ENCODE measurements at places on chromosomes 5 and 9.

DNA sequence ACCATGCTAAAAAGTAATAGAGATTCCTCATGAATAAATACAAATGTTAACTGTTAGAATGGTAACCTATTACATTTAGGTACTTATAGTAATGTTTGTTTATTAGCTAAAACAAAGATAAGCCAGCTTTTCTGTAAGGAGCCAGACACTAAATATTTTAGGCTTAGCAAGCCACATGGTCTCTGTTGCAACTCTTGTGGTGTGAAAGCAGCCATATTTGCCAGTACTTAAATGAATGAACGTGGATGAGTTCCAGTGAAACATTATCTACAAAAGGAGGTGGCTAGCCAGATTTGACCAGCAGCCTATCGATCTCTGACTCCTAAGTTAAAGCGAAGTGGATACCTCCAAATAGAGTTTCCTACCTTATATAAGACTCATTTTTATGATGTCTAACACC, 331.6 kb downstream of the CDH12 start:
- DNase-seq = no peak

DNA sequence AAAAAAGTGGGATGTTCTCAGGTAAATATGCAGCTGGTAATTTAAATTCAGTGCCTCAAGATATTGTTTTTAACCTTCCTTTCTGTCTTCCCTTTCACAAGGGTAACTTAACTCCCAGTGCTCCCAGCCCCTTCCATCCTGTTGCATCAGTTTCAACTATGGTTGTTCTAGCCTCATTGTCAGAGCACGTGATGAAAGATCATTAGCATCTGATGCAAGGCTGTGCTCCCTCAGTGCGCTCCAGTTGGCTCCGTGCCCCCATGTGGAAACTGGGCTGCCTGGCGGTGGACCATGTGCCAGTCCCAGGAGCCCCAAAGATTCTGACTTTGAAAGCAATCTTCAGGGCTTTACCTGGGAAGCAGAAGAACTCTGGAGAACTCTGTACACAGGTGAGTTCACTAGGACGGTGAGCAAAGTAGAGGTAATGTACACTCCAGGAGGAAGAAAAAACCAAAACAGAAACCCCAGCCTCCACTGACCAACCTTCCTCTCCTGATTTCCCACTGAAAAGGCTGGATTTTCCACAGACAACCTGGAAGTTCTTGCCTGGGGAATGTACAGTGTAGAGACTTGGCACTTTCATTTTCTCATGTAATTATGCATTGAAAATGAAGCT, 96.9 kb downstream of the SLC1A3 start:
- DNase-seq = no peak

- no peak for DNase-seq
These were observed 1.3 kb upstream of the ST8SIA4 start for GRCh38 chr5:100904259-100904861.

- DNase-seq = no peak
These were observed 59.9 kb upstream of the ARRDC3 start for GRCh38 chr5:91443023-91443422.

DNA sequence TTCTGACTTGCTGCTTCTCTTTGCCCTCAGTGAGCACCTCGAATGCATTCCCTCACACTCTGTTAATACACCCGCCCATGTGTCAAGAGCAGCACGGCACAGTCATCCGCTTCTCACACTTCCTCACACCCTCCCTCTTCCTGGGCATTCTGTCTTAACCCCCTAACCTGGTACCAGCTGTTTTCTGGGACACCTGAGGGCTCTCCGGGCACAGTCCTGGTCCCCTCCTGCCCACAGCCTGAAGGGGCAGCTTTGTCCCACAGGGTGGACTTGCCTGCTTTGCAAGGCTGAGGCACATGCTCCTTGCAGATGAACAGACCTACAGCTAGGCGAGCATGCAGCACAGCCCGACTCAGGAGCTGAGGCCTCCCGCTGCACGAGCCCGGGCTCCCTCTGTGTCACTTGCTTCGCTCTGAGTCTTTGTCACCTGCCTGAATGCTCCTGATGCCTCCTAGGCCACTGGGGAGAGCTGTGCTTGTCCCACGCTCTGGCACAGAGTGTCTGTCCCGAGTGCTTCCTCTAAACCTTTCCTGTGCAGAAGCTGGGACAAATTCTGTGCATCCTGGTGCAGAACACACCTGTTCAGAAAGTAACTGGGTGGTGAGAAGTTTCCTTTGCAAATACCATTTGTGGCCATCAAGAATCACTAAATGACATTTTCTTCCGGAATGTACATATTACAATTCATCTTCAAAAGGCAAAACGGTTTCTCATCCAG, 47.8 kb downstream of the AHRR start:
- no peak for DNase-seq

DNA sequence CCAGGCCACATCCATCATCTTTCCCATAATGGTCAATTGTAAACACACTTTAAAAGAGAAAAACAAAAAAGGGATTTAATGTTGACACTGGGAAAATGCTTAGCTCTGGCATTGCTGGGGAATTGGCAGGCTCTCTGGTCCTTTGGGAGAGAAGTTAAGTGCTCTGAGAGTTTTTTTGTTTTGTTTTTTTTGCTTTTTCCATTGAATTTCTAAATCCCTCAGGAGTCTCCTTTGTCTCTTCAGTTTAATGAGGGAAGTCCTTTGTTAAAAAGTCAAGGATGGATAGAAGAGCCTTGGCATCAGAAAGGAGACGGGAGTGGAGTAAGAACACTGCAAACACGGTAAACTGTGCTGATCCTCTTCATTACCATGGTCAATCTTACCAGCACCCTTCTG, 7.1 kb upstream of the HAND1 start:
- DNase-seq = no peak

DNA sequence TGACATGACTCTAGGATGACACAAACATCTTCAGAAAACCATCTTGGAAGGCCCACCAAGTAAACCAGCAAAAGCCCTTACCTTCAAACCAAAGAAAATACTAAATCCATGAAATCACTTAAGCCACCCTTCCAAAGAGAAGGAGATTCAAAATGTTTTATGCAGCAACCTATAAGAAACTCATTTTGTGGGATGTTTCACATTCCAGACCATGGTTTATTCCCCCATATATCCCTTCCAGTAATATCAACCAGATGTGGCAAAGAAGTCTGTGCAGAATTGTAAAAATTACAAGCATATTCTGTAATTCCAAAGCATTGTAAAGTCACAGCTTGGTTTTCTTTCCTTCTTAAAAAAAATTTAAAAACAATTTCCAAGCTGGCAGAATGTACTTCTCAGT, 117.4 kb downstream of the SLIT3 start:
- DNase-seq = no peak

- no peak for DNase-seq
These were observed 52.1 kb downstream of the MVB12B start for GRCh38 chr9:126378761-126379160.

GRCh38 chr5:88660264-88660946, 222.6 kb downstream of the MEF2C start:
- DNase-seq = no peak

GRCh38 chr9:6449645-6450044, 36.6 kb downstream of the UHRF2 start:
- DNase-seq = peak; percentile 36

DNA sequence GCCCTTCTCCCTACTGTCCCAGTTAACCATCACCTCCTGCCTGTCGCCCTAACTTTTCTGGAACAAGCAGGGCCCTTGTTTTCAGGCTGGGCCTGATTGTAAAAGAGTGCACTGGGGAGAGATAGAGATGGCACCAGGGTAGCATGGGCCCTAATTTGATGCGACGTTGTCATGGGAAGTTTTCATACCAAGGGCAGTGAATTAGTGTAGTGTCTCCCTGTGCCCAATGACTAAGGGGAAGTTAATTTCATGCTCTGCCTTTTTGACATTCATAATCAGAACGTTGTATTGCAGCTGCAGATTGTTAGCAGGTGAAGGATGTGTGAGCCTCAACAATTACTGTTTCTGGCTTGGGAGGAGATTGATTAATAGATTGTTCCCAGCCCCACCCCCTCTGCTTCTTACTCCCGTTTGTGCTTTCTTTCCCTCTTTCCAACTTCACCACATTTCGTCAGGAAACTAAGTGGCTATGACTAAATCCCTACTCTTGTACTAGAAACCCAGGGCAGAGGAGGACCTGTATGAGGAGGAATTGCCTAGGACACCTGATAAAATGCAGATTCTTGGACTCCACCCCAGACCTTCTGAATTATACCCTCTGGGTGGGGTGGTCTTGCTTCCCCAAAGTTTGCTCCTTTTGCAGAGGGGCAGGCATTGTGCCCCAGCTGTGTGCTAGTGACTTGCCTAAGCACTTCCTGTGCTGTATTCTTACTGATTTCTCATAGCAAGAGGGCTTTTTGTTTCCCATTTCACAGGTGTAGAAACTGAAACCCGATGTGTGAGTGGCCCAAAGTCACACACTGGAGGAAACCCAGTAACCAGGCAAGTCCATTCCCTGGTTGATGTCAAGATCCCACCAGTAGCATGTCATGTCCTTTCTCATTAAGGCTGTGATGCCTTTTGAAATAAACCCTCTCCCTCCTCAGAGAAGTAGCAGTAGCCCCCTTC, 56.3 kb downstream of the DAB2IP start:
- DNase-seq = no peak

DNA sequence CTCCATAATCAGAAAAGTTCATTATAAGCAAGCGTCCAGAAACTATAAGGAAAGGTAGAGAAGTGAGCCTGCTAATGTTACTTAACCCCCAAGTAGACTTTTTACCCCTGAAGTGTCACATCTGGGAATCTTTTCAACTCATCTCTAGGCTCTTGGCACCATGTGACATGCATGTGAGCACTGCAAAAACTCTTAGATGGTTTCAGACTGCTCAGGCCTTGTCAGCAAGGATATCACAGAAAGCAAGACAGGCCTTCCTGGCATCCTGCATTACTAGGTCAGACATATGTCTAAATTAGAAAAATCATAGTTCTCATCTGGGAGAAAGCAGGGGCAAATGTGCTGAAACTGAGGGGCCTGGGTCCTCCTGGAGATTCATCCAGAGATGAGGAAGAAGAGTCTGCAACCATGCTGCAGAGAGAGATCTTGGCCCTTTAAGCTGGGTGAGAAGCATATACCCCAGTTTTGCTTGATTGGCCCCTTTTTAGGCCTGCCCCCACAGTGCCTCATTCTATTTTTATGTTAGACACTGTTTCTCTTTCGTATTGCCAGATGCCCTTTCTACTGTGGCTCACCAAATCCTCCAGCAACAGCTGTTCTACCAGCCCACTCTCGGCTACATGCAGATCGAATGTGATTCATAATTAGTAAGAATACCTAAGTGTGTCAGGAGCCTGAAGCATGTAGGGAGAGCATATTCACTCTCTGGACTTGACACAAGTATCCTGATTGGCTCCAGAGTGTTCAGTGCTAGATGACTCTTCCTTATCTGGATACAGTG, 19.0 kb downstream of the TMEM8B start:
- DNase-seq = no peak

GRCh38 chr9:33182519-33182918, 15.4 kb upstream of the B4GALT1 start:
- no peak for DNase-seq

DNA sequence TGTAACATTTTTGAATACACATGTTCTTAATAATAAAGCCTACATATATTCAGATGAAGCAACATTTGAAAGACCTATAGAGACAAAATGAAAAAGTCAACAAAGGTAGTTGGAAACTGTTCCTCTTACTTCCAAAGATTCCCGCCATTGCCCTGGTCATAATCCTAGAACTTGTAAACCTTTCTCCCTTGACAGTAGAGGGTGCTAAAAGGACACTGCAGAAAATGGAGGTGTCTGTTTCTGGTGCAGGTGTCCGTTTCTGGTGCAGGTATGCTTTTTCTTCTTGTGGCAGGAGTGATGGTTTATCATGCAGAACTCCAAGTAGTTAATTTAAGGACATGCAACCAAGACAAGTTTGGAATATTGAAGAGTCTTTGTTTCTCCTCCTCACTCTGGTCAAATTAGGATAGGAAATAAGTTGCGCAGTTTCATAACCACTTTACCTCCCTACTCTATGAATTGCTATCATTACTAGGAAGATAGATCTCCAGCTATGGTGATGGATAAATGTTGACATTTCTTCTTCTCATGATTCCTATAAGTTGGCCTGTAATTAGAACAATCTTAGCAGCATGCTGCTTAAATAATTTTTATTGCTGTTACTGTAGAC, 56.0 kb upstream of the FAM174A start:
- DNase-seq = peak; percentile 3

DNA sequence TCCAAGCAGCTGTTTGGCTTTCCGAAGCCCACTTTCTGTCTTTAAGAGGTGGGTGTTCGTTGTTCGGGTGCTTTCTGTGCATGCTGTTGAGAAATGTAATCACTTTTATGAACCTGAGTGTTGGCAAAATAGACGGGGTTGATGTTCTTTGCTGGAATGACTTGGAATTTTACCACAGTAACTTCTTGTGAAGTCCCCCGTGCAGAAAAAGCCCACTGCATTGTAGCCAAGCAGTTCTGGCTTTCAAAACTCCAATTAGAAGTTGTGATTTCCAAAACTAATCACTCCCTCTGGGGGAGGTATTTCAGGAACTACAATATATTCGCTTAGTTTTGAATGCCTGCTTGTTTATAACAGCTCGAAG, 111.1 kb downstream of the PAM start:
- DNase-seq = no peak

GRCh38 chr5:100551183-100551582, 16.0 kb downstream of the FAM174A start:
- no peak for DNase-seq

- DNase-seq = peak; percentile 24
These were observed 29.5 kb downstream of the TTC39B start for GRCh38 chr9:15277400-15278090.

DNA sequence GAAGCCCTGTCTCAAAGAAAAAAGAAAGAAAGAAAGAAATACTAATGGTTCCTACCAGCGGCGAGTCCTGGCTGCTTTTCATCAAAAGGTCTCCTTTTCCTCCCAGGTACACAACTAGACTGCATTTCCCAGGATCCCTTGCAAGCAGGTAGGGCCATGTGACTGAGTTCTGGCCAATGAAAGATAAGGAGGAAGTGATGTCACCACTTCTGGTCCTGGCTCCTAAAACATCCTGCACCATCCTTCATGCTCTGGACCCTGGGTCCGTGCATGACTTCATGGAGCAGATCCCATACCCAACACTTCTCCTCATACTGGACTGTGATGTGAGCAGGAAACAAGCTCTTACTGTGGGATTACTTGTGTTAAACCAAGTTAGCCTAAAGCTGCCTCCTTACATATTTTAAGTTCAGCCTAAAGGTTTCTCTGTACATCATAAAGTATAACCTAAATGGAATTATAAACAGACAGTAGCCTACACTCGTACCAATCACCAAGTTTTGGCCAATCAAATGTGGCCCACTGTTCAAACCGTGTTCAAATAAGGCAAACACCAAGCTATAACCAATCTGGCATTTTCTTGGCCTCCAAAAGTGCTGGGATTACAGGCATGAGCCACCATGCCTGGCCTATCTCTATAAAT, 30.2 kb upstream of the FUBP3 start:
- DNase-seq = no peak

GRCh38 chr9:111632060-111632459, 926 bp downstream of the DNAJC25 start:
- no peak for DNase-seq

GRCh38 chr9:116686693-116687073, 422 bp upstream of the TRIM32 start:
- DNase-seq = no peak

- DNase-seq = no peak
These were observed 16.3 kb downstream of the FAM163B start for GRCh38 chr9:133592731-133593409.
